ENCODE measurements at places on chromosomes 5 and 9.

DNA sequence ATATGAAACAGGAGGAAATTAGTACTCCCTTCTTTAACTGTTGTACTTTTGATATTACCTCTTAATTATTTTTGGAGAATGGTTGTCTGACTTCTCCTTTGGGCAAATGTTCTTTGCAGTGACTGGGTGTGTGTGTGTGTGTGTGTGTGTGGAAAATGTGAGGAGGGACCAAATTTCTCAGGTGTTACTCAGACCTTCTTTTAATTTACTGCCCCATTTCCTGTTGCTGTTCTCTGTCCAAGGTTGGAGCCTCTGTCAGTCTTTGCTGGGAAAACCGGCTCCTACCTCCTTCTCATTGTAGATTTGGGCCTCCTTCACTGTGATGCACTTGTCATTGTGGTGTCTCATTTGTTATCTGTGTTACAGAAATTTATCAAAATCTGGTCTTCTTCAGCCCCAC, 68.4 kb downstream of the PBX3 start:
- DNase-seq, result peak; percentile 51

- no peak for DNase-seq
Observed at GRCh38 chr5:107926121-107926520, 255.4 kb upstream of the EFNA5 start.

DNA sequence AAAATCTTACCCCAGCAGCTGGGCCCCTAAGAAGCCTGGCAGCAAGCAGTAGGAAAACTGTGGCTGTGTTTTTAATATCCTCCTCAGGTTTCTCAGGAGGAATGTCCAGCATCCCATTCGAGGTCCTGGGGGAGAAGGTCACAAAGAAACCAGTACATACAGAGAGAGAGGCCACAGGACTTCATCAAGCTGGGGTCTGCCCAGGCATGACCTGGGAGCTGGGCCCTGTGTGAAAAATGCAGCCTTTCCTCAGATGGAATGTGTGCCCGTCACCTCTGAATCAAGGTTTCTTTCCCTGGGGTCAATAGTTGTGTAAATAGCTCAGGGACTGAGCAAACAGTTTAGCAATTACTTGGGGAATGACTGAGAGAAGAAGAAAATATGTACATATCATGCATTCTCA, 33.9 kb upstream of the RAD23B start:
- DNase-seq, result no peak

GRCh38 chr9:136201609-136202453, 3.1 kb downstream of the LHX3 start:
- DNase-seq, result no peak

DNA sequence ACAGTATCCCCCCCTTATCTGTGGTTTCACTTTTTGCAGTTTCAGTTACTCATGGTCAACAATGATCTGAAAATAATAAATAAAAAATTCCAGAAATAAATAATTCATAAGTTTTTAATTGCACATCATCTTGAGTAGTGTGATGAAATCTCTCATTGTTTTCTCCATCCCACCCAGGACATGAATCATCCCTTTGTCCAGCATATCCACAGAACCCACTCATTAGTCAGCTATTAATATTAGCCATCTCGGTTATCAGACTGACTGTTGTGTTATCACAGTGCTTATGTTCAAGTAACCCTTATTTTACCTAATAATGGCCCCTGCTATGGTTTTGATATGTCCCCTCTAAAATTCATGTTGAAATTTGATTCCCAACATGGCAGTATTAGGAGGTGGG, 40.7 kb downstream of the FAM114A2 start:
- DNase-seq, result no peak

DNA sequence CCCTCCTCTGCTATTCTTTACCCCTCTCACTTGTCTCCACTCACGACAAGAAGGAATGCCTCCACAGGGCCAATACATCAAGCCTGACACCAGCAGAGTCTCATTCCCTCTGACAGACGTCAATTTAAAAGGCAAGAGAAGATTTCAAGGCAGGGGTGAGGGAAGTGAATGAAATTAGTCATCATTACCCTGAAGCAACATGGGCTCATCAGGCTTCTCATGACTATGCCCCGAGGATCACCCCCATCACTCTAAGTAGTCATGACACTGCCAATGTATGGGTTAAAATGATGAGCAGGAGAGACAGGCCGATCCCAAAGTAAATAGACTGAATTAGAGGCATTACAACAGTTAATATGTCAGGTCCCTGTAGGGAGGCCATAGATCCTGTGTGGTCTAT, 504.4 kb downstream of the TLE4 start:
- DNase-seq, result peak; percentile 27

All from fibroblast of skin of abdomen (primary cell).